NCI-H774 (cell line): ENCODE measurements at places on chromosomes 13 and 19.

GRCh38 chr13:101447852-101448251 lies 4.6 kb upstream of the ITGBL1 start:
- no peak for DNase-seq

GRCh38 chr13:78652651-78653050 lies 6.3 kb downstream of the OBI1 start:
- DNase-seq: no peak

GRCh38 chr19:10871711-10872545 lies 575 bp downstream of the CARM1 start:
- no peak for DNase-seq

DNA sequence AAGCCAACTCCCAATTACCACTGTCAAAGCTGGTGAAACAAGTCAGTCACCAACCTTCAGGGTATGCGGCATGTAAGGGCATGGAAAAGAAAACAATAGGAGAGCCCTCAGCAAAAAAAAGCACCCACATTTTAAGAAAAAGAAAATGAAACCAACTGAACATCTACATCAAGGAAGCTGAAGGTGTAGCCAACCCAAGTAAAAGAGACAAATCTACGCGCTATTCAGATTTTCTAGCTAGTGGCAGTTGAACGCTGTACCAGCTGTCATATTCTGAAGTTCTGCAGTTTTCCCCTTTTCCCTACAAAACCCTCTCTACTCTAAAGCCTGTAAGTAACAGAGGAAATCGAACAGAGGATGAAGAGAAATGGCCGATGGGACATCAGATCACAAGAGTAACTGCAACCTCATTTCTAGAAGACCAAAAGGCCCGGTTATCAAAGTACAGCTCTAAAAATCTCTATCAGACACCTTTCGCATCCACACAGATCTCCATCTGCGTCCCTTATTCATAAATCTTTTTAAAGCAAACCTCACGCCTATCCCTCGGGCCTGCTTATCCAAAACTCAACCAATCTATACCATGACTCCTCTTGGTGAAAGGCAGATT lies 1.4 kb downstream of the MYCBP2 start:
- no peak for DNase-seq

- DNase-seq: no peak
Measured at GRCh38 chr13:50485979-50486935, 357.2 kb downstream of the DLEU7 start.

DNA sequence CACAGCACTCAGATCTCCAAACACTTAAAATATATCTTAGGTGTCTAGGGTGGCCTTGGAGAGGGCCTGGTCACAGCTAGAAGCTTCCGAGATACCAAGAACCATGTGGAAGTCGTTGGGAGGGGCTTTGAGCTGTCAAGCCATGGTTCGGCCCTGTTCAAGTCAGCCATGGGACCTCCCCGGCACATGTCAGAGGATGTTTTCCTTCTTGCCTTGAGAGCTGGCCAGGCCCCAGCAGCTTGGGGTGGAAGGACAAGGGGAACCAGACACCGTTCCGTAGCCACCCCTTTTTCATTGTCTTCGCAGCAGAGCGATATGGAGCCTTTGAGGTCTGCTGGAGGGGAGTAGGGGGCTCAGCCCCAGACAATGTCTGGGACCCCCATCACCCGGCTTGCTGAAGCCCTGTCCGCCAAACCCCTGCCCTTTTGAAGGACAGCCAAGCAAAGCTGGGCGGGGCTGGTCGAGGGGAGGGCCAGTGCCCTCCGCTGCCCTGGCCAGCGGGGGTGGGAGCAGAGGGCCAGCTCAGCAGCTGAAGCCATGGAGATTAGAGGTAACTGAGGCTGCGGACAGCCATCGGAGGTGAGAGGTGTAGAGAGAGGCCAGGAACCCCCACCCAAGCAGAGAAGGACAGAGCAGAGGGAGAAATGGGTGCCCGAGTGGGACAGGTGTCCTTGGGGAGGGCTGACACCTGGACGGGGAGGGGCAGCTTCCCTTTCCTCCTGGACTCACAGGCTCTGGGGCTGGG lies 435 bp downstream of the KLK11 start:
- no peak for DNase-seq

GRCh38 chr13:39600766-39601165 lies 2.2 kb downstream of the LHFPL6 start:
- DNase-seq: no peak

DNA sequence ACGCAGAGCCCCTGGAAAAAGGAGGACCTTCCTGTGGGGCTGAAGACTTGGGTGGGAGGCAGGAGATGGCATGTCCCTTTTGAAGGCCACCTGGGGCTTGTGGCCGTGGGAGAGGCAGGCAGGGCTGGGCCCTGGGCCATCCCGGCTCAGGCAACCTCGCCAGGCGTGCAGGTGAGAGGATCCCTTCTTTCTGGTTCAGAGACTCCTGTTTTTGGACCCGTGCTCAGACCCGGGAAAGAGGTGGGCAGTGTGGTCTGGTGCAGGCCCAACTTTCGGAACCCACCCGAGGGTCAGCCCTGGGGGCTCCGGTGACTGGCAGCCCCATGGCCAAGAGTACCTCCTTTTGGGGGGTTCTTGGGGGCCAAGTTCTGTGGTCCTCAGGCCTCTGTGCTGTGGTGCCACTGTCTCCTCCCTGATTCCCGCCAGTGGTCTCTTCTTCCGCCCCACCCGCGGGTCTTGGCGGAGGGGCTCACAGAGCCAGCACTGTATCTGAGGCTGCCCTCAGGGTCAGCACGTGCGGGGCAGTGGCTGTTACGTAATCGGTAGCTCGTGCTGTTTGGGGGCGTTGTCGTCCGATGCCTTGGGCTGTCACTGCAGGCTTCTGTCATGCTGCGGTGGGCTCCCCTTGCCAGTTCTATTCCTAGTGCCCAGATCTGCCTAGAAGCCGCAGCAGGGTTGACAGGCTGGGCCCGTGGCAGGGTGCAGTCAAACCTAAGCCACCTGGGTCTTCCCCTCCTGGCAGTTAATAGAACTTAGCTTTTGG lies 42.7 kb downstream of the KDM4B start:
- no peak for DNase-seq

DNA sequence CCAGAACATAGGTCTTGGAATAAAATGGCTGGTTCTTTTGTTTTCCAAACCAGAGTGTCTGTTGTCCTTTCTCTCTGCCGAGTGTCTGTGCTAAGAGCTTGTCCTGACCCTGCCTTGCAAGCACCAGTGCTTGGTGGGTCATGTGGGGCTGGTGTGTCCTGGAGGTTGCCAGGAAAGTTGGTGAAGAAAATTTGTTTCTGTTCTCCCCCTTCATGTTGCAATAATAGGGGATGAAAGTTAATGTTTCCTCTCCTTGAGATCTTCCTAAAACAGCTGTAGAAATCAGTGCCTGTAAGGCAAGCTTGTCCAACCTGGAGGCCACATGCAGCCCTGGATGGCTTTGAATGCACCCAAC lies 2.7 kb downstream of the HAMP start:
- no peak for DNase-seq

DNA sequence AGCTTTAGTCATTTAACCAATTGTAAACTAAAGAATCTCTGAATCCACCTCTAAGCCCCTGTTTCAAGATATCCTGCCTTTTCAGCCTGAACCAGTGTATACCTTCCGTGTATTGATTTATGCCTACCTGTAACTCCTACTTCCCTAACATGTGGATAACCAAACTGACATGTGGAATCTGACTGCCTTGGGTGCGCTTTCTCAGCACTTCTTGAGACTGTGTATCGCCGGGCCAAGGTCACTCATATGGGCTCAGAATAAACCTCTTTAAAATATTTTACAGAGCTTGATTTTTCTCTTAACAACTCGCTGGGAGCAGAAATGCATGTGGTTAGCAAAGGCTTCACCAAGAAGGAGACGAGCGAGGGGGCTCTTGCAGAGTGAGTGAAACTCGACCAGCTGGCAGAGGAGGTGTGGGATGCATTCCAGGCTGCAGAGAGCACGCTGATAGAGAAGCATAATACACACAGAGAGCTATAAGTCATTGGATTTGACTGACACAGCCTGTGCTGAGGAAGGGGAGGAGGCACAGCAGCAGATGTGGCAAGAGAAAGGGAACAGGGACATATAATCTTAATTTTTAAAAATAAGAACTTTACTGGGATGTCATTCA lies 268.2 kb upstream of the MAB21L1 start:
- no peak for DNase-seq

DNA sequence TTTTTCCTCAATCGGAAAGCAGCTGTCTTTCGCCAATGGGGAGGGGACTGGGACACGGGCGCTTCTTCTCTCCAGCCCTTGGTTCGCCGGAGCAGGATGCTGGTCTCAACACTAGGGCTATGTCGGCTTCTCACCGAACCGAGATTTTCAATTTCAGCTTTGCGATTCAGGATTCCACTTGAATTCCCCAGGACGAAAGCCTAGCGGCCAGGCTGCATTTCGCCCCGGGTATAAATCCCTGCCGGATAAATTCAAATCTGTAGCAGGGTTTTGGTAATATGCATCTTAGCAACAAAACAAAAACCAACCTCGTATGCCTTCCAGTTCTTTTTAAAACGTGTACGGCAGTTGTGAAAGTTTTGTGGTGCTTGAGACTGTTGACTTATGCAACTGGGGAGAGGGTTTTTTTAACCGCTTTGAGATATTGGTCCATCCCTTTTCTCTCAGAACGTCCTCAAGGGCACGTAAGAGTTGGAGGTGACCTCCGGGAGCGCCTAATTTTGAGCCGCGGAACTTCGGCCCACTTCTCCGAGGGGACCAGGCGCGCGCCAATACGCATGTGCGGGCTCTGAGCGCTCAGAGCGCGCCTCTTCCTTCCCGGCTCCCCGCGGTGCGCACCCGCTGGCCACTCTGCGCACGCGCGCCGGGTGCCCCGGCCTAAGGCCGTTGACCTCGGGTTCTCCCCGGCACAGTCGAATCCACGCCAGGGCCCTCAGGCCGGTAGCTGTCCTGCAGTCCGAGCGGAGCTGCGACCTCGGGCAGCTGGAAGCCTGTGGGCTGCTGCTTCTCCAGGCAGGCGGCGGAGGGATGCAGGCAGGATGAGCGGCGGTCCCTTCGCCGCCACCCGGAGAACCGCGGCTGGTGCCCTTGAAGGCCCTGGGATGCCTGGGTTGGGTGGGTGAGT lies 7.6 kb downstream of the POU4F1 start:
- DNase-seq: no peak

DNA sequence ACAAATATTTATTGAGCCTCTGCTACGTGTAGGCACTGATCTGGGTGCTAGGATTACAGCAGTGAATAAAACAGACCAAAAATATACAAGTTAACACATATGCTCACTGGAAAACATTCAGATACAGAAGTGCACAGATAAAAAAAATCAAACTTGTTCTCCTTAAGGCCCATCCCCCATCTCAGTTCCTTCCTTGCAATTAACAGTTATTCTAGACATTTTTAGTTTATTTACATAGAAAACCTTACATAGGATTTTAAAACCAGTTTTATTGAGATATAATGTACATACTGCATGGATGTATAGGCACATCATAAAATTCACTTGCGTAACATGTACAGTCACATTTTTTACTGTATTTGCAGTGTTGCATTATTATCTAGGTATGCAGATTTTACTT lies 36.5 kb upstream of the HMGB1 start:
- DNase-seq: no peak

- DNase-seq: no peak
Measured at GRCh38 chr19:13707915-13708314, 56.4 kb upstream of the MRI1 start.

DNA sequence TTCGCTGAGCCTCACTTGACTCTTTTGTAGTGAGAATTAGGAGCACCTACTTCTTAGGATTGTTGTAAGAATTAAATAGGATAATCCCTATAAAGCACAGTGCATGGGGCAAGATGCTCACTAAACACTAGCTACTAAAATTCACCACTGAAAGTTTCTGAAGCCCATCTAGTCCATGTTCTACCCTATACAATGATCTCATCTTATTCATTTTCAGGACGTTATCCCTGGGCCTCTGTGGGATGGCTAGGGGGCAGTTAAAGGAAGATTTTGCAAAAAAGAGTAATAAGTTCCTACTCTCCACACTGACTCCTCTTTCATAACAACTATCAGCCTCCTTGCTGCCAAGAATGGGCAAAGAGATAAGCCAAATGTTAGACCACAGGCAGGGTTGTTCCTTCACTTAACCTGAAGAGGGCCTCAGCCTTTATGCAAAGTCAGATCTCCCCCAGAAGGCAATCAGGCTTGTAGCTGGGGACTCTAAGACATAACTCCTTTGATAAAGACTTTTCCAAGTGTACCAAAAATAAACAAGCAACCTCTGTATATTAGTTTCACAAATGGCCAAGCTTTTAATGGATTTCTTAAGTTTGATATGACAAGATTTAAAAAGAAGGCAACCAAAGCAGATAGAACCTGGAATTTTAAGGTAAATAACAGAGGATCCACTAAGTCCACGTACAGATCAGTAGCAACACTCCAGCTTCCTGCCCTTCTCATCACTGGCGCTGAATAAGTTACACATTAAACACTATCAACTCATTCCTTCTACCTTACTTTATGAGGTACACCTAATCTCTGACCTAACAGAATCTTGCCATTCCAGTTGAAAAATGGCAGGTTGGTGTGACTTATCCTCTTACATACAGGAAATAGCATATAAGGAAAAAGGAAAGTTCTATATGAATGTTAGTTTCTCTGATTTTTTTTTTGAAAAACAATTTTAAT lies 44.4 kb downstream of the ELF1 start:
- no peak for DNase-seq

DNA sequence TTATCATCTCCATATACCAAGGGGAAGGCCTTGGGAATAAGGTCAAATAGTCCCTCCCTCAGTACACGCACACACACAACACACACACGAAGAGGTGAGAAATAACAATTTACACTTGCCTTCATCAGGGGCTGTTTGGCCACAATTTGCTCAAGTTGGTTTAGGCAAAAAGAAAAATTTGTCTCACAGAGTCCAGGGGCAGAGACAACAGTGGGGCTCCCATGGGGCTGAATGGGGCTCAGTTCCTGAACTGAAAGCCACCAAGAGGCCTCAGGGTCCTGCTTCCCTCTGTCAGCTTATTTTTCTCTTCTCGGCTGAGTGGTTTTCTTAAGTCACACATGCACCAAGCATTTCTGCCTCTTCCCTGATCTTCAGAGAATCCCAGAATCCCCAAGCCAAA lies 35.5 kb downstream of the PCDH8 start:
- no peak for DNase-seq

DNA sequence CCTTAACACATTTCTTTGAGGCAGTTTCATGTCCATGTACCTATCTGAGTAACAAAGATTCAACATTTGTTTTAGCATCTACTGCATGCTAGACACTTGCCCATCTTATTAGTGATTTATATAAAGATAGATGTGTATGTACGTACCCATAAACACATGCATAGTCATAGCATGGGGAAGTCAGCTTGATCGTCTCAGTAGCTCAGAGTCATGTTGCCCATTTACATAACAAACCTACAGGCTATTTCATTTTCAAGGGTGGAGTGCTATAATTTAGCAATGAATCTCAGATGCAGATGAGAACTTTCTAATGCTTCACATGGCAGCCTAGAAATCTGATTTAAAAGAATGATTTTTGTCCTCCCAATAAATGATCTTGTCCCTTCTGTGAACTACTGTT lies 23.5 kb downstream of the FLT1 start:
- no peak for DNase-seq

DNA sequence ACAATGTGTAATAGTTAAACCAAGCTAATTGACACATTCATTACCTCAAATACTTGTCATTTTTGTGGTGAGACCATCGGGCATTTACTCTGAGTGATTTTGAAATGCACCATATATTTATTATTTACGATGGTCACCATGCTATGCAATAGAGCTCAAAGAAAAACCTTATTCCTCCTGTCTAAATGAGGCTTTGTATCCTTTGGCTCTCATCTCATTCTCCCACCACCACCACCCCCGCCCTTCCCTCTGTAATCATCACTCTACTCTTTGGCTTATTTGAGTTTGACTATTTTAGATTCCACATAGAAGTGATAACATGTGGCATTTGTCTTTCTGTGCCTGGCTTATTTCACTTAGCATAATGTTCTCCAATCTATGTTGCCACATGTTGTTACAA lies 124.9 kb downstream of the CYSLTR2 start:
- no peak for DNase-seq
